ENCODE measurements at places on chromosomes 16 and 17.

DNA sequence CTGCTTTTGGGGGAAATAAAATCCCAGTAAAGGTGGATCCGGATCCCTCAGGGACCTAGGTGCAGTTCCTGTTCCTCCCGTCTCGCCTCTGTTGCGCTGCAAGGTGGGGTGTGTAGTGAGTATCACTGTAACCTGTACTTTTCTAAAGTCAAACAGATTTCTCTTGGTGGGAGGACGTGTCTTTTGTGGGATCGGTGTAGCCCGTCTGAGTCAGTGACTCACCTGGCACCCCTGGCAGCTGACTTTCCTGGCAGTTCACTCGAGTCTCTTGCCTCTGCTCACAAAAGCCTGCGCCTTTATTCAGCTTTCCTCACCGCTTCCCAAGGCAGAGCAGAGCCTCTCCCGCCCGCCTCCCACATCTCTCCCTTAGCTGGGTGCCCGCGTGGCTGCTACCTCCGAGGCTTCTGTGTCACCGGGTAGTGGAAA is 85.7 kb downstream of the CMIP start:
- DNase-seq, result no peak

DNA sequence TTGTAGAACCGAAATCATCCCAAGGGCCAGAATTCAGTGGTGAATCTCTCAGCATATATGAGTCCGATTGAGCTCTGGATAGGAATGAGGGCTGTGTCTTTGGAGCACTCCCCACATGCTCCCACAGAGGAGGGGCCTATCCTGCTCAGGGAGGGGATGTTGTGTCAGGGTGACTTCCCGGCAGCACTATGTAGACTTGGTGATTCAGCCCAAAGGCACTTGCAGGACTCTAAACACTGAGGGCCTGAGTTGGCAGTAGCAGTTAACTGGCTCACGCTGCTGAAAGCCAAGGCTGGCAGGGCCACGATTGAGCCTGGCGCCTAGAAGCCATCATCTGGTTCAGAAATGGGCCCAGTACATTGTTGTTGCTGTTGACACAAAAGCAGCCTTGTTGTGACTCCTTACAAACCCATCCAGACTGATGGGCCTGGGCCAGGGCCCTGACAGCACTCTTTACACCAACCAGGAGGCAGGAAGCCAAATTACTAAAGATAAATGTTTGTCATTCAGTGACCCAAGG is 31.9 kb downstream of the NMT1 start:
- no peak for DNase-seq

GRCh38 chr16:19613834-19614233 is 58.3 kb downstream of the VPS35L start:
- DNase-seq, result no peak

DNA sequence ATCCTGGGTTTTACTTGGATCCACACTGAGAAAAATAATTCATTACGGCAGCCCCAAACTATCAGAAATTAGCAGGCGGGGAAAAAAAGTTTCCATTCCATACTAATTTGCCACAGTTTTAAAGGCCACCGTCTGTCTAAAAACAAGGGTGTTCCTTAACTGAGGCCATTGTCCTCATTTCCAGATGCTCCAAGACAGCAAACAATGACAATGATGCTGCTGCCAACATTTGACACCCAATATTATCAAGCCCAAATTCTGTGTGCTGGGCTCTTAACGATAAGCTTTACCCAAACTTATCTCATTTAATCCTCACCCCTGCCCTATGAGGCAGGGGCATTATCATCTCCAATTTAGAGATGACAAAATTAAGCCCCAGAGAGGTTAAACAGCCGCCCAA is 26.3 kb downstream of the CUEDC1 start:
- DNase-seq, result no peak

DNA sequence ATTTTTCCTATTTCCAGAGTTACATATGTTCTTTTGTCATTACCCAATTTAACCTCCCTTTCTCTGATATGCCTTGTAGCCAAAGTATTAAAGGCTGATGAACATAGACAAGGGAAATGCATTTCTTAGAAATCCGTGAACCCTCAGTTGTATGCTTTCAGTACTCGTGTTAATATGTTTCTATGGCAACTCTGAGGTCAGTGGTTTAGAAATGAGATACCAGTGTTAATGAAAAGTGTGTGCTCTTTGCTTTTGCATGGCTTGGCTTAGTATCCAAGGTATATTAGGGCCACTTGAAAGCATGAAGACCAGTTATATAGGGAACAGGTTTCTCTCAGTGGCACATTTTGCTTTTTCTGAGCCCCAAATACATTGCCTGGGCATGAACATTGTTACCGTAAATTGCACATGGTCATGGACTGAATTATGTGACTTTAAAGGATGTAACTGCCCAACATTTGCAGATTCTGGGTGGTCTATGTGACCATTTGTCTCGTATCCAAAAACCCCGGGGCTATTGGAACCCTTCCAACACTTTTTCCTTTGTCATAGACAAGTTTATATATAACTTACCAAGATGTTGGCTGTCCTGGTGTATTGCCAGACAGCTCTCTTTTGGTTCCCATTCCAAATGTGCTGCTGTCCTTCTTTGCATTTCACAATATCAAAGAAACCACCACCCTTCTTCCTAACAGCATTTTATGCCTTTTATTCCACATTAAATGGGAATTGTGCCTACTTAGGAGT is 17.5 kb downstream of the ABHD15 start:
- DNase-seq, result no peak

GRCh38 chr17:14318918-14319205 is 18.0 kb downstream of the HS3ST3B1 start:
- DNase-seq, result no peak

DNA sequence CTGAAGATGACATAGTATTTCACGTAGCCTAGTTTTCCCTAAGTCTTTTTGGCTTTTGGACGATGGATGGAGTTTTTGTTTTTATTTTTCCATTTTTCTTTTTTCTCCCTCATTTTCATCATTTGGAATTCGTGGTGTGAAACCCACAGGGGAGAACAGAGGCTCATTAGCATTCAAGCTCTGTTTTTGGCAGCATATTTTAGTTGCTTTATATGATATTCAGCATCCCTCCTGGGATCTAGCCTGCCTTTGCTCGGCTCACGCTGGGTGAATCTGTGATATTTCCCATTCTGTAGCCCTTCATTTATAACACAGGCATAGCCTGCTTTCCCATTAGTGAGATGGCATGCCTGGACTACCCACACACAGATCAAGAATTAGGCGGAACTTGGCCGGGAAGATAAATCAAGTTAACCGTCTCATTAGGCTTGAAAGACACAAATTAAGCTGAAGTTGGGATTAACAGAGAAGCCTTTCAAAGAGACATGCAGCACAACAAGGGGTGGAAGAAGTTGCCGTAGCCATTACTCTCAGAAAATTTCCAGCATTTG is 20.1 kb upstream of the CLEC19A start:
- no peak for DNase-seq
